ENCODE measurements at places on chromosomes 6 and 20.

- no peak for DNase-seq
Measured at GRCh38 chr20:63129376-63129965, 86.5 kb downstream of the YTHDF1 start.

DNA sequence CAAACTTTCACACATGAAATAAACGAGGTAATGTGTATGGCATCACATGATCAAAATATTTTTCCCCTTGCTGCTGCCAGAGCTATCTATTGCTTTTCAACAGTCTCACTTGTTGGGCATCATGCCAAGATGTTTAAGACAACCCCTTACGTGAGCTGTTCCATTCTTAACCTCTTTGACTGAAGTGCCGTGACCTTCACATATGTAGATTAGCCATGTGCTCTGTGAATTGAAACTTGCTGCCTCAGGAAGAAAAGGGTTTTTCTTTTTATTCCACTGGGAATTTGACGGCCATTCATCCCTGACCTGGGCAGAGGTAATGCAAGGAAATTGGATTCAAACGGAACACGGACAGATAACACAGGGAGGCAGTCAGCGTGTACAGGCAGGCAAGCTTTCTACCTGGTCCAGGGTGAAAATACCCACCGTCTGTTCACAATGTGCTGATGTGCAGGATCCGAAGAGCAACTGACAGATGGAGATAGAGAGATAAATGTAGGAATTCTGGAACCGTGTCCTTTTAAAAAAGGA, 14.2 kb downstream of the ARID1B start:
- DNase-seq, result no peak

DNA sequence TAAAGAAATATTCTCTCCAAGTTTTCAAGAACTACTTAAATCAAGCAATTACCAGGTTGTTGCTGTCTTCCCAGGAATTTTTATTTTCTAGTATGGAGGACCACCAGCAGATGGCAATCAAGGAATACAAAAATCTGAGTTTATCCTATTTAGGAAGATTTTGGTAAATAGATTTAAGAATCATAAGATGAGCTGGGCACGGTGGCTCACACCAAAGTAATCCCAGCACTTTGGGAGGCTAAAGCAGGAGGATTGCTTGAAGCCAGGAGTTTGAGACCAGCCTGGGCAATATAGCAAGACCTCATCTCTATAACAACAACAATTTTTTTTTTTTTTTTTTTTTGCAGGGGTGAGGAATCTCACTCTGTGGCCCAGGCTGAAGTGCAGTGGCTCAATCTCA, 19.3 kb upstream of the SEC63 start:
- DNase-seq, result no peak

- peak; percentile 47 for DNase-seq
Measured at GRCh38 chr20:64101731-64102621, 5.4 kb downstream of the NPBWR2 start.

DNA sequence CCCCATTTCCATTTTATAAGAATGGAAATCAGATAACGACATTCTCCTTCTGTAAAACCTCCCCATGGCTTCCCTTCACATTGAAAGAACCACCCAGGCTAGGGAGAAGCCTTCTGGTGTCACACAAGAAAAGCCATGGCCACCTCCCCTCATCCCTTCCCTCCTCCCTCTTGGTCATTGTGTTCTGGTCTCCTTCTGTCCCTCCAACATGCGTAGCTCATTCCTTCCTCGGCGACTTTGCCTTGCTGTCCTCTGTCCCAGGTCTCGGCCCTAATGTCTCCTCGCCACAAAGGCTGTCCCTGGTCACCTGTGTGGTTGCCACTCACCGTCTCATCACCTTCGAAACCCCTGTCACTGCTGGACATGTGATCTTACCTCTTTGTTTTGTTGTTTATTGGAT, 193.9 kb downstream of the BCAS1 start:
- DNase-seq, result no peak

- no peak for DNase-seq
Measured at GRCh38 chr6:31701666-31702404, 1.3 kb downstream of the ABHD16A start.

GRCh38 chr20:3976511-3976910, 38.8 kb downstream of the RNF24 start:
- no peak for DNase-seq

GRCh38 chr6:82022614-82023129, 224.9 kb downstream of the IBTK start:
- DNase-seq, result no peak

- DNase-seq, result no peak
Measured at GRCh38 chr6:149229096-149229495, 88.4 kb upstream of the TAB2 start.

- DNase-seq, result no peak
Measured at GRCh38 chr20:46523108-46523507, 9.7 kb upstream of the ZNF334 start.

- no peak for DNase-seq
Measured at GRCh38 chr20:53037621-53038020, 65.5 kb downstream of the TSHZ2 start.

DNA sequence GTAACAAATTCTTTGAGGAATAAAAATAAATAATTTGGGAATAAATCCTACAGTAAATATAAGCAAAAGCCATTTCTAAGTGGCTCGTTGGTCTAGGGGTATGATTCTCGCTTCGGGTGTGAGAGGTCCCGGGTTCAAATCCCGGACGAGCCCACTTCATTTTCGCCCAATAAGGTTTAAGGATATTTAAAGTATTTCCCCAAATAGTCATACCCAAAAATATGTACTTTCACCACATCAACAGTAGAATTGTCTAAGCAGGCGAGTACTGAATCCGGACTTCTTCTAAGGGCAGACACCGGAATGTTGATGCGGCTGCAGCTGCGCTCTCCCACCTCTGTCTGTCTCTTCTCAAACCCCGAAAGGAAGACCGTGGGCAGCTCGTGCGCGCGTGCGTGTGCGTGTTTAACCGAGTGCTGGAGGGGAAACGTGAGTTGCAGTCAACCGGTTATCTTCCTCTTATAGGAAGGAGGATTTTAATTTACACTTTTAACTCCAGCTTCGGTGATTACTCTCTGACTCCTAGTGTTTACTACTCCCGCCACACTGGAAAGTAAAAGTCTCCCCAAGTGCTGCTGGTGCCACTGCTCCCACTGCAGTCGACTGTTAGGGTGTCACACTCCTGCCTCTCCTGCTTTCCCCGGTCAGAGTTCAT, 155.7 kb upstream of the PRSS16 start:
- DNase-seq, result no peak

DNA sequence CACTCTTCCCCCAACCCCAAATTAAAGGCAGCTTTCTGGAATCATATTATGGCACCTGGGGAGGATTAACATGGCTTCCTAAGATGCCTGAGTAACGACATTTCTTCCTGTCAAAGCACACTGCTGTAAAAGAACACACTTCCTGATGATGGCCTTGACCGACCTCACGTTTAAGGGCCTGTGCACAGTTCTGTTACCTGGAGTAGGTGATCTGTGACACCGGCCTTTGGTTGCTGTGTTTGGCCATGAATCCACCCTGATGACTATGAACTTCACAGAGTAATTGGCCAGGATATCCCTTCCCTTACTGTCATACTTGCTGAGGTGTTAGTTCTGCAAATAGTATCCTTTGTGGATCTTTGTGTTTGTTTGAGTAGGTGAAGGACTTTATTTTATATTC, 45.8 kb downstream of the PLCB4 start:
- no peak for DNase-seq

DNA sequence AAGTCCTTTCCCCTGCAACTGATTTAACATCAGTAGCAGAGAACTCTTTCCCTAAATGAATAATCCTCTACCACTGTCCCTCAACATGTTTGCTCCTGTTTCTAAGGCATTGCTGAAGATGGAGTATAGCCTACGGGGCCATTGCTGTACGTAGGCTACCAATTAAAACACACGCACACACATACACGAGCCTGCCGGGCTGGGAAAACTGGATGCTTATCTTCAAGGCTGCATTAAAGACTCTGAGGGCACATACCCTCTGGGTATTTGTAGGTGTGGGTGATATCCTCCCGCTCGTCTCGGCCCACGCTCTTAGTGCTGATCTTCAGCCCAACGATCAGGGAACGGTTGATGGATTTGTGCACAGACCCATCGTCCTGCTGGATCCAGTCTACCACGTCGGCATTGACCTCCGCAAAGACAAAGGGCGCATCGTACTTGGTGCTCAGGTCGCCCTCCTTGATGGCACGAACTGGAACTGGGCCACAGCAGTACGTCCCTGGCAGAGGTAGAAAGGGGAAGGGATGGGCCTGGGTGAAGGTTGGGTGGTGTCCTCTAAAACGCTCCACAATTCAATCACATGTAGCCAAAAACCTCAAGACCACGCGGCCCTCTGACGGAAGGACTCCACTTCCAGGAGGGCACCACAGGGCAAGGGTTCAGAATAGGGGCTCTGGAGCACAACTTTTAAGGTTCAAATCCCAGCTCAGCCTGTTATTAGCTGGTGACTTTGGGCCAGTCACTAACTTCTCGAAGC, 25.7 kb downstream of the TGM2 start:
- no peak for DNase-seq

DNA sequence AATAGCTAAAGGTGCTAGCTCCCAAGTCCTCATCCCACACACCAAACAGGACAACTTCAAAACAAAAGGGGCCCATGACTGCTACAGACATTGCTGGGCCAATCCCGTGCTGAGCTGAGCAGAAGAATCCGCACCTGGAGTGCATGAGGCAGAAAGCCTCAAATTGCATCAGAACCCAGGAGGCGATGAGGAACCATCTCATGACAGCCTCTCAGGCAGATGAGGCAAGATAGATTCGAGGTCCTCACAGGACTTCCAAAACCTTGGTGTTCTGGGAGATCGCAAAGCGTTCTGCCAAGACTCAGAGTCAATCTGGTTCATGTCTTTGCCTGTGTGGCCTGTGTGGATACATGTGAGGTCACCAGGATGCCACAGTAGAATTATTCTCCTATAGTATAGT, 32.8 kb upstream of the SSTR4 start:
- no peak for DNase-seq

DNA sequence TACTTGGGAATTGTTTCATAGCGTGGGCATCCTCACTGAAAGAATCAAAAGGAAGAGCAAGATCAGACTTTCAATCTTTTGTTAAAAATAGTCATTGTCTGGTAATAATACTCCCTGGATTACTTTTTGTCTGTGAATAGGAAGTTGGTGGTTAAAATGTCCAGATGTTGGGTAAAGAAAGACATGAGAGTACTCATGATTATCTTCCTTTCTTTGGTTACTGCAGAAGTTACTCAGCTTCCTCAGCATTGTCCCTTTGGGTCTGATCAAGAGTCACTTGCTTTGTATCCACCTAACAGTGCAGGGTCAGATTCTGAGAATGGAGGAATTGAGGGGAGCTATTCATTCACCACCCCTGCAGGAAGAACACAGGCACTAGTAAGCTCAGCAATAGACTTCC, 54.6 kb downstream of the RIN2 start:
- no peak for DNase-seq

DNA sequence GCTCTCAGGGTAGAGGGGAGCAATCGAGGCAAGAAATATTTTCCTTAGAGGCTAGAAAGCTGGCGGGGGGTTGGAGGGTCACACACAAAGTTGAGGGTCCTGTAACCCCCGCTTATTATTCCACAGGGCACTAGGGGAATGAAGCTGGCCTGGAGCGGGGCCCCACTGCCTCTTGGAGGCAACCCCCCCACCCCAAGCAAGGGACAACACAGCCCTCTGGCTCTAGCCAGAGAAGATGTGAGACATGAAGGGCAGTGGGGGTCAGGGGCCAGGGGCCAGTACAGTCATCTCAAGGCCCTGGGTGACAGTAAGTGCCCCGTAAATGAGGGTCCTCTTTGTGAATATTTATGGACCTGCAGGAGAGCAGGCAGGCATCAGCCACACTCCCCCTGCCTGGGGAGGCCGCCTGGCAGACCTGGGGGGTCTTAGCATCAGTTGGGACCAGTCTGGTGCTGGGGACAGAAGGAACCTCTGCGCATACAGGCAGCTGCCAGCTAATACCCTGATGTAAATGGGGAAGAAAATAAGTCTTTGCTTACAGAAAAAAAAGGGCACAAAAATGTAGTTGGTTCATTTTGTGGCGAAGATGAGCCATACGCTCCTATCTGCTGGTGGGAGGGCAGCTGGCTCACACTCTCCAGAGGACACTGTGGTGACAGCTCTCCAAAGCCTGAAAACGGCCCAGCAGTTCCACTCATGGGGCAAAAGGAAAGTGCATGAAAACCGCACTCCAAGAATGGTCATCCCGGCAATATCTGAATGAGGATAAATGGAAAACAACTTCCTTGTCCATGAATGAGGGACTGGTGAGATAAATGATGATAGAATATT, 21.9 kb downstream of the SPATA2 start:
- no peak for DNase-seq

All from stimulated activated CD8-positive, alpha-beta memory T cell treated with anti-CD3 and anti-CD28 coated beads, Interleukin-7, amount 100 ng/mL, for 1 hour (primary cell).